ENCODE measurements at places on chromosomes 6 and 20.
A peak's percentile ranks its signal among the peaks of the same experiment; 100 is the strongest.

DNA sequence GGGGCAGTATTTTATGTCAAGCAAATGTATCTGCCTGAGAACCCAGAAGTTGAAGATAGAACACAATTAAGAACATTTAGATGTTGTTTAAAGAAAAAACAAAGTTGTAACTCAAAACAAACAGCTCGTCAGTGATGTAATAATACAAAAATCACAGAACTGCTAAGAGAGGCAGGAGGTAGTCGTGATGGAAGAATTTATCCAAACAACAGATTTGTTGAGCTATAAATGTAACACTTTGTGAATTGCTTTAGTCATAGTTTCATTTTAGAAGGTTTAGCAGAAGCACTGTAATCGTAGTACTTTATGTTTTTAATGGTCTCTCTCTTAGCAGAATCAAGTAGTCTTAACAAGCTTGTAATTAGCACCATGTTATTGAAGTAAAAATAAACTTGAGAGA is 73.6 kb downstream of the SCAF8 start:
- no peak for DNase-seq

DNA sequence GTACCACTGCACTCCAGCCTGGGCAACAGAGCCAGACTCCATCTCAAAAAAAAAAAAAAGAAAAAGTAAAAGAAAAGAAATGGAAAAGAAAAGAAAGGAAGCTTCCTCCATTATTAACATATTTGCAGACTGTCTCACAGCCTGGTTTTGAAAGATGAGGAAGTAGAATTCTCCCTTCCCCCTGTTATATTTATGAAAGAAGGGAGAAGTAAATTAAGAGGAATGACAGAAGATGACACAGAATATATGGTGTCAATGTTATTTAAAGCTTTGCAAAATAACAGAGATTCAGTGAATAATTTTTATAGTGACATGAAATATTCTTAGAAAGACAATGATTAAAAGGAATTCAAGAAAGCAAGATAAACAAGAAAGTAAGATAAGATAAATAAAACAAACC is 83.7 kb upstream of the PRSS16 start:
- DNase-seq, result no peak

DNA sequence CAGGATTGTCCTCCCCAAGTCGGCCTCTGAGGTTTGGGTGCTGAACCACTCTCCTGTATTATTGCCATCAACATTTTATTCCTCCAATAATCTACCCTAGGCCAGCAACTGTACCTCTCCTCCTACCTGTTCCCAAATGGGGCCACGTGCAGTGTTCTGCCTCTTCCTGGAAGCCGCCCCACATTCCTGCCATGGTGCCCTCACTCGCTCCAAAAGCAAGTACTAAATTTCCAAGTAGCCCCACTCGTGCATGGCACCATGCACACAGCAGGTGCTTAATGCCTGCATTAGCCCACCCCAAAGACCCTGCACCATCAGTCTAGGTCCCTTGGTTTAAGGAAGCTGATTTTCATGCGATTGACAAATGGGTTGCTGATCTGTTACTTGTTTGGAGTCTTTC is 147.8 kb downstream of the NFATC2 start:
- DNase-seq, result no peak

DNA sequence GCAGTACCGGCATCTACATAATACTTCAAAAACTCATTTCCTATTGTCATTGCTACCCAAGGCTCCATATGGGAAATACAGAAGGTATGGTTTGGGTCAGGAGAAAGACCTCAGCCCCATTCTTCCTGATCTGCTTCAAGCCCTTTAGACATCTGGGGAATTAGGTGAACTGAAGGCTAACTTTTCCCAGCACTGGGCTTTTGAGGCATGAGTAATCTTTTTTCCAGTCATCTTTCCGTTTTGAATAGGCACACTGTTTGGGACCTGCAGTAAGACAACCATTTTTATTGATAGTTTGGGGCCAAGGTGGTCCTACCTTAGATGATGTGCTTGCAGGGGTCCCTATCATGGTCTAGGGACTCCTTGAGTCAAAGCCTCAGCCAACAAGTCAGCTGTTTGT is 198.4 kb downstream of the HAO1 start:
- DNase-seq, result no peak

- DNase-seq, result no peak
Measured at GRCh38 chr6:82066991-82067411, 180.5 kb downstream of the IBTK start.

DNA sequence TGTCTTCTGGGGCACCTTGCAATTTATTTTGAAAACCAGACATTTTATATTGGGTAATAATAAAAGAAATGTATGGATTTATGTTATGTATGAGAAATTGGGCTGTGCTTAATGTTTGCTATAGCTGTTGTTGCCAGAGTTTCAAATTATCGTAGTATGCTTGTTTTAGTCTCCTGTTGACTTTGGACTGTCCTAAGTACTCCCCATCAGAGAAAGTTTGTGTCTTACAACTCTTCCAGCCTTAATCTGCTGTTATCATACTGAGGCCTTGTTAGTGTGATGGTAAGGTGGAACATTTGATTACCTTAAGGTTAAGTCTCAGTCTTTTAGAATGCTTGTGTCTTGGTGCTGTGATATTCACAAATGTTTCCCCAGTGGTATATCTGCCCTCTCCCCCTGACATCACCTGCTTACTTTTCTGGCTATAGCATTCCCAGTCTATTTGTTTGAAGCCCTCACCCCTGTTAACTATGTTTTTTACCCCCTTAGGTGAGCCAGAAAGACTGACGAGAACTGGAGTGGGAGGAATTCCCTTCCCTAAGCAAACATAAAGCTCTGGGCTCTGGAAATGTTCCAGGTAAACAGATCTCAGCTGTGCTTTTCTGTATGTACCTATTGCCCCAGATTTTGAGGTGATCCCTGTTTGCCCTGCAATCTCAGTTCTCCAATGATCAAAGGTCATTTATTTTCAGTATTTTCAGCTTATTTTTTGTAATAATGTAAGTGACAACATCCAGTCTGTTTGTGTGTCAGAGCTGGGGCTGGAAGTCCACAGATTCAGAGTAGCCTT is 581.1 kb upstream of the CITED2 start:
- no peak for DNase-seq

DNA sequence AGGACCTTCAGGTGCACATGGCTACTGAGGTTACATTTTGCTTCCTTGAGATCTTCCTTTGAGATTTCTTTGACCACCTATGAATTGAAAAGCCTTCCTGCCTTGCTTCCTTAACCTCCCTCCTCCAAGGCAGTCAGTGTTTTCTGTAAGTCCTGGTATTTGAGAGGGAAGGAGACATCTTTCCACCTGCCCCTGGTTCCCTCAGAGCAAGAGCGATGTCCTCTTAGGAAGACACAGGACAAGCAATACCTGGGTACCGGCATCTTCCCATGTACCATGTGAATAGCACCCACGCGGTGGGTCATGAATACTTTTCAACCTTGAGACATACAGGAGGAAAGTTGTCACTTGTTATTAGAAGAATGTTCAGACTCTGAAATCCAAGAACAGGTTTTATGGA is 37.1 kb downstream of the GINS1 start:
- DNase-seq, result no peak

DNA sequence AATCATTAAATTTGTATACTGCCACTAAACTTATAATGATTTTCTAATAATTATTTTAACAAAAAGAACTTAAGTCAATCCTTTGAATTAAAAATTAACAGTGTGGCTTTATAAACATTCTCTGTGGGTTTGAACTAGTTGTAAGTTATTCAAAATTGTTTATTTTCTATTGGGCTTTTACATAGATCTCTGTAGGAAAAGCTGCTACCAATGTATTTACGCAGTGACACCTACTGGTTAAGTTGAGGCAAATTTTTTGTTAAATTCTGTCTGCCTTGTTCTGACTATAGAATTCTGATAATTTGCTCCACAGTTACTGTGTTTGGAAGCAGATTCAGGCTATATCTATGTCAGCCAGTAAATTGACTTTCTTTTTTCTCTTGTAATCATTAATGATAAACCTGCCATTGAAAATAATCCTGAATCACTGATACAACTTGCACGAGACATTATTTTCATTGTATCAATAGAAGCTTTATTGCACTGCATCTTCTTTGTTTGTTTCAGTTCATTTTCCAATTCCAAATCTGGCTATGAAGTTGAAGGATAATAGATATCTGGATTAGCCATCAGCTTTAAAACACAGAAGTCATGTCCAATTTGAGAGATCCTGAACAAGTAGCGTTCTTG is 66.0 kb upstream of the UTRN start:
- peak; percentile 36 for DNase-seq

DNA sequence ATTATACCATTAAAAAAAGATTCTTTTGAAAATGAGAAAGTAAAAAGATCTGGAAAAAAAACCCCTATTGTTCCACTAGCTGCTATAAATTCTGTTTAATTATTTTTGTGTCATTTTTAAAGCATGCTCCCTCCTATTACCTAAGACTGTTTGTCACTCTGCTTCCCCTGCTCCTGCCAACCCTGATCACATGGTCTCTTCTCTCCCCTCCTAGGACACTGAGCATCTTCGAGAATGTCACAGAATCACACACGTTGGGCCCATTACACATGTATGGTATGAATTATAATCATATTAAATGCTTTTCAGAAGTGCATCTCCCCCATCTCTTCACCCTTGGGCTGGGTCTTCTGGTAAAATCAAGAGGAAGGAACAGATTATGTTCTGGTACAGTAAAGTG is 6.2 kb downstream of the SNAP91 start:
- DNase-seq, result no peak

DNA sequence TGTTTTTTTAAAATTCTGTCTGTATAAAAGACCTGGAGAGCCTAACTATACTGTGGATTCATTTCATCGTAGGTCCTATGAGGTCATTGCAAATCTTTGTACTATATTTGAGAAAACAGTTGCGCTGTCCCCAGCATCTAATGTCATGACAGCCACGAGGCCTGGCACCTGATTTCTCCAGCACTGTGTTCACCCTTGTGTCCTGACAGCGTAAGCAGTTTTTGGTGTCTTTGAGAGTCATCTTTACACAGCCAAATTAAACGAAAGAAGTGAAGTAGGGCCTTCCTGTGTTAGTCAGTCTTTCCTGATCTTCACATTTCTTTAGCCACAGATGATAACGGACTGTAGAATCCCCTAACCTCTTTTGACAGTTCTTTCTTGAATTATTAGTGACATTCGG is 70.6 kb upstream of the PHACTR2 start:
- no peak for DNase-seq

- DNase-seq, result no peak
Measured at GRCh38 chr6:41975276-41975675, 33.7 kb upstream of the CCND3 start.

DNA sequence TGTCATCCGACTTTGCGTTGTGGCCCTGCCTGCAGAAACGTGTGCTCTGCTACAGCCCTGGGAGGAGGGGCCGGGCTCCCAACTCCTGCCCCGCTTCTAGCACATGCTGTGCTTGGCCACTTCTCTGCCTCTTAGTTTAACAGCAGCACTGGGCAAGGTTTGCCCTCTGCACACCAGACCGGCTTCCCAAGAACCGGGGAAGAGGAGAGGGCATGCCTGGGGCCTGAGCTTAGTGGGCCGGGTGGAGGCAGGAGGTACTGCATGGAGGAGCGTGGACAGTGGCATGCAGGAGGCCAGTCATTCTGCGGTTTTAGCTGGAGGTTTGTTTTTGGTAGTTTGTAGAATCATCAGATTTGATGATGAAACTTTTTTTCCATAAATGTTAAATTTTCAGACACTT is 45.5 kb downstream of the CEP43 start:
- DNase-seq, result no peak

DNA sequence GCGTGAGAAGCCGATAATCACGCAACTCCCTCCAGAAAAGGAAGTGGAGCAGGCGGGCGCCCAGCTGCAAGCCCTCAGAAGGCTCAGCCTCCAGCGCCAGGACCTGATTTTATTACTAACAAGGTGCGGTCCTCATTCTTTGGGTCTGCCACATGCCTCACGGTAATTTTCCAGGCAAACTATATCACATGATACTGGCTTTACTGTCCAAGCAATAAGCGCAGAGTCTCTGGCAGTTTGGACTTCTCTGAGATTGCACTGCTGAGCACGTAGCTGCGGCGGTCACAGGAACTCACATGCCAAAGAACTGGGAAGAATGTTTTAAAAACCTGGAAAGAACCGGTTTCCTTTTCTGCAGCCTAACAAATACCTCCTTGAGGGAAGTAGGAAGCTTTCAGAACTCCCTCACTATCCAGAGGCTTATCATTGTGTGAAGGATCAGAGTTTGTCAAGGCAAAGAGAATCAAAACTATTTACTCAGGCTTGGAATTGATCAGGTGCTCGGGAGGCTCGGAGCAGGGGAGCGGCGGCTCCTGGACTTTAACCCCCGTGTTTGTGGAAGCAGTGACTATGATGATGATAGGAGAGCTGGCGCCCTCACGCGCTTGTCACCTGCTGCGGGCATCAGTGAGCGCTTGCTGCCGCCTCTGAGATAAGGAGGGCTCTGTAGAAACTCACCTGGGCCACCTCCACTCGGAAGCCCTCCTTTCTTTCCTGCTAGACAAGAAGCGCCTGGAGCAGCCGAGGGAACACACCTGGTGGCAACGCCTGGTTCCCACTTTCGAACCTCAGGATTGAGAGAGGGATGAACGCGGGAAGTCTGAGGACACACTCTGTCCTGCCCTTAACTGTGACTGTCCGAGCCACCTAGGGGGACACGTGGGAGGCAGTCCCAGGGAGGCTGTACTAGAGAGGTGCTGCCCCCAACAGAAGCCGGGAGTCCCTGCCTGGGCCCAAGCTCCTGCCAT is 27.2 kb upstream of the SYNJ2 start:
- DNase-seq, result no peak

- no peak for DNase-seq
Measured at GRCh38 chr6:148231572-148231971, 111.1 kb upstream of the SASH1 start.

- DNase-seq, result no peak
Measured at GRCh38 chr6:139778688-139779087, 404.2 kb upstream of the CITED2 start.

DNA sequence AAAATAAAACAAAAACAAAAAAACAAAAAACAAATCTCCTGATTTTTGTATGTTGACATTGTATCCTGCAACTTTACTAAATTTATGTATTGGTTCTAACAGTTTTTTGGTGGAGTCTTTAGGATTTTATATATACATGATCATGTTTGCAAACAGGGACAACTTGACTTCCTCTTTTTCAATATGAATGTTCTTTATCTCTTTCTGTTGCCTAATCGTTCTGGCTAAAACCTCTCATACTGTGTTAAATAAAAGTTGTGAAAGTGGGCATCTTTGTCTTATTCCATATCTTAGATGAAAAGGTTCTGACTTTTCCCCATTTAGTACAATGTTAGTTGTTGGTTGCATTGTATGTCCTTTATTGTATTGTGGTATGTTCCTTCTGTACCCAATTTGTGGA is 261.7 kb upstream of the NOX3 start:
- DNase-seq, result no peak

GRCh38 chr6:53506872-53507271 is 38.0 kb downstream of the GCLC start:
- no peak for DNase-seq

All from NCI-H460 (cell line).